ENCODE measurements at places on chromosomes 13 and 19.

GRCh38 chr13:113843864-113844556, 19.9 kb downstream of the GAS6 start:
- no peak for DNase-seq

DNA sequence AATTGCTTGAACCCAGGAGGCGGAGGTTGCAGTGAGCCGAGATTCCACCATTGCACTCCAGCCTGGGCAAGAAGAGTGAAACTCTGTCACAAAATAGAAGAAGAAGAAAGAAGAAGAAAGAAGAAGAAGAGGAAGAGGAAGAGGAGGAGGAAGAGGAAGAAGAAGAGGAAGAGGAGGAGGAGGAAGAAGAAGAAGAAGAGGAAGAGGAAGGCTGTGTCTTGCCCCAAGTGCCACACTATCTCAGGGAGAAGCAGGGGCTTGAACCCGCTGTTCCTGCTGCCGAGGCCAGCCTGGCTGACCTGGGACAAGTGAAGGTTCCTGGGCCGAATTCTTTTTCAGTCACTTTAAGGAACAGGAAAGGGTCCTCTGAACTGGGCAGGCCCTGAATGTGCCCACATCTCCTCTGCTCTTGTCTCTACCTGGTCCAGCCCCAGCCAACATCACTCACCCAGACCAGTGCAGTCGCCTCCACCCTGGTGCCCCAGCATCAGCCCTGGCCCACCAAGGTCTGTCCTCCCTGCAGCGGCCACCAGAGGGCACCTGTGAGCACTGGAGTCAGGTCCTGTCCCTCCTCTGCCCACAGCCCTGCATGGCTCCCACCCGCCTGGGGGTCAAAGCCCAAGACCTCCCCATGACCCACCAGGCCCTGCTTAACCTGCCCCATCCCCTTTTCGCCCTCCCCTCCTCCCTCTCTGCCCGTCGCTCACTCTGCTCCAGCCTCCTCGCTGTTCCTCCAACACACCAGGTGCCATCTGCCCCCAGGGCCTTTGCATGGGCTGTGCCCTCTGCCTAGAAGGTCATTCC, 20.0 kb downstream of the TICAM1 start:
- DNase-seq = no peak

GRCh38 chr19:27806471-27807070, 1406.4 kb downstream of the UQCRFS1 start:
- no peak for DNase-seq

- DNase-seq = no peak
Observed at GRCh38 chr13:113874579-113875428, 10.9 kb upstream of the GAS6 start.

DNA sequence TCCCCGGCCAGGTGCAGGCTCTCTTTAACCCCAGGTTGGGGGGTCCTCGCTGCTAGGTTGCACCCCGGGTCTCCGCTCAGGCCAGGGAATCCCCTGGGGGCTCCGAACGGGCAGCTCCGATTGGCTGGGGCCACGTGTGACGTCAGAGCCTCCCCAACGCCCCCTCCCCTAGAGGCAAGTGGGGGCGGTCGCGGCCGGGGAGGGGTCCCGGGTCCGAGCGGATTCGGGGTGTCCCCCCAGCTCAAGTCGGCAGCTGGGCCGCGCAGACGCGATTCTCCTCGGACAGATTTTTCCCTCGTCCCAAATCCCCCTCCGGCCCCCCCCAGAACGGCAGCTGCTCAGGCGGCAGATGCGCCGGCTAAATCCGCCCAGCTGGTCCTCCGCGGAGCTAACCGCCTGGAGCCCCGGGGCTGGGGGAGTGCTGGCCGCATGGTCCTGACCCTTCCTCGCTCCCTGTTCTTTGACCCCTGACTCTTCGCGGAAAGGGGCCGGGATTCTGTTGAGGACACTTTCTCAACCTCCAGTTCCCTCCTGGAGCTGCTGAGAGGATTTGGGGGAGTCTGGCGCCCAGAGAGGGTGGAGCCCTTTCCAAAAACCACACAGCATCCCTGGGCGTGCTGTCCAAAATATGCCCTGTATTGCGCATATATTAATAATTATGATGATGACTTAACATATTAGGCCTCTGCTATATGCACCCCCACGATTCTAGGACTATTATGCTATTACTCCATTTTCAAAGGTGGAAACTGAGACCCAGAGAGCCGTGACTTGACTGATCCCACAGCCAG, 25.4 kb upstream of the SEMA6B start:
- DNase-seq = no peak

- no peak for DNase-seq
Observed at GRCh38 chr13:25335856-25336255, 34.4 kb downstream of the NUP58 start.

DNA sequence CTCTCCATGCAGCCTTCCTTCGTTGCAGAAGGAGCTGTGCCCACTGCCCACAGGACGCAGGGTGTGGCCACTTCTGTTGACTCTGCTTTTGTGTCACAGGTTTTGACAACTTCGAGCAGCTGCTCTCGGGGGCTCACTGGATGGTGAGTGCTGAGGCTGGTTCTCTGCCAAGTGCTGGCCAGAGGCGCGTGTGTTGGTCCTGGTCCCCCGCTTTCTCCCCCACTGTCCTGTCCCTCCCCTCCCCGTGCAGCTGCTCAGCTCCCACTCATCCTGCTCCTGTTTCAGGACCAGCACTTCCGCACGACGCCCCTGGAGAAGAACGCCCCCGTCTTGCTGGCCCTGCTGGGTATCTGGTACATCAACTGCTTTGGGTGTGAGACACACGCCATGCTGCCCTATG, 10.6 kb upstream of the PDCD2L start:
- DNase-seq = no peak

DNA sequence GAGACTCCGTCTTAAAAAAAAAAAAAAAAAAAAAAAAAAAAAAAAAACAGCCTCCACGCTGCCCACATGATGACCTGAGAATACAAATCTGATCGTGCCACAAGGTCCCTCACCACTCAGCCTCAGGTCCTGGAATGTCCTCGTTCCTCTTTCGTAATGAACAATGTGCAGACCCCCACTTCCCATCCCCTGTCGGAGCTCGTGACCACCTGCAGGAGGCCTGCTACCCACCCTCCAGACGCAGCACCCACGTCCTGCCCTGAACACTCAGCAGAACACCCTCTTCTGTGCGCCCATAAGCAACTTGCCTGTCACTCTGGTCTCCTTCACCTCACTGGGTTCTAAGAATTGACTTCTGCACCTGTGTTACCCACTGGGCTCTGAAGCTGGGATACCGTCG, 166.4 kb downstream of the KATNAL1 start:
- DNase-seq = no peak

DNA sequence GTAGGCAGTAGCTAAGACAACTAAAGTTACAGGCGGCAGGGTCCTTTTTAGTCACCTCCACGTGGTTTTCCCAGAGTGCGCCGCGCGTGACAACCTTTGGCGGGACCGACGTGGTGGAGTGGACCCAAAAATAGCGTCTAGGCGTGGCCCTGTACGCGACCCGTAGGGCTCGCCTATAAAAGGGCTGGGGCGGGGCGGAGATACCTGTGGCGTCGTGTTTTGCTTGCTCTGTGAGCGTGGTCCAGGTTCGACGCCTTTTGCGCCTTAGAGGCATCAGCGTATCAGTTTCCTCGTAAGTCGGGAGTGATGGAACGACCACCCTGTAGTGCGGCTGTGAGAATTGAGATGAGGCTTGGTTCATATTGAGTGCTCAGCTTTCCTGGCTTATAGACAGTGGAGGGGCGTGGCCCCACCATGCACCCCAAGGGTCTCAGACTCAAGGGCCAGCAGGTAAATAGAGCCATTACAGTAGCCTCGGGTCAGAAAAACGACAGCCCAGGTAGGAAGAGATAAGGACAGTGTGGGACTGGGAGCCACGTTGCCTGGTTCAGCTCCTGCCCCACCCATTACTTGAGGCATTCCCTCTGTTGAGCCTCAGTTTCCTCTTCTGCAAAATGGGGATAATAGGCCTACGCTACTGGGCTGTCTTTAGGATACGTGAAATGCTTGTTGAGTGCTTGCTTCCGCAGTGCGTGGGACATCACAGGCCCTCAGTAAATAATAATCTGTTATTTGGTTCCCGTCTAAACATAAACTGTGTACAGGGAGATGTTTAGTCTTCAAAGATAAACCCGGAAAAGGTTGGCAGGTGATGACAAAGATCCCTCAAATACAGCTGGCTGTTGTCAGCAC, 693 bp upstream of the TMED1 start:
- no peak for DNase-seq

DNA sequence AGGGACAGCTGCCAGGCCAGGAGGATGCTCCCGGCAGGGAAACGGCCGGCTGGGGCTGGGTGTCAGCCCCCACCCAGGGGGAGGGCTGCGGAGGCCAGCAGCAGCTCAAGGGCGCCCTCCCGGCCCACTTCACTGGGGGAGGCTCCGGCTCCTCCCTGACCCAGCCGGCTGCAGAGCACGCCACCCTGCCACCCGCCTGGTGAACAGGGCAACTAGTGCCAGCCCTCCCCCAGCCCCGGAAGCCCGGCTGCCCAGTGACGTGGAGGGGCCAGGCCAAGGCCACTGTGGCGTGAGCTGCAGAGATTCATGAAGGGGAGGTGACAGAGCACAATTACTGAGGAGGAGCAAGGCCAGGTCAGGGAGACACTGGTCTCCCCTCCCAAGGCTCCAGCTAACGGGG, 14.7 kb downstream of the REXO1 start:
- DNase-seq = no peak

- DNase-seq = no peak
Observed at GRCh38 chr13:44230736-44231135, 142.9 kb upstream of the SERP2 start.

GRCh38 chr13:64993514-64994164, 2236.5 kb downstream of the PCDH9 start:
- peak; percentile 5 for DNase-seq

DNA sequence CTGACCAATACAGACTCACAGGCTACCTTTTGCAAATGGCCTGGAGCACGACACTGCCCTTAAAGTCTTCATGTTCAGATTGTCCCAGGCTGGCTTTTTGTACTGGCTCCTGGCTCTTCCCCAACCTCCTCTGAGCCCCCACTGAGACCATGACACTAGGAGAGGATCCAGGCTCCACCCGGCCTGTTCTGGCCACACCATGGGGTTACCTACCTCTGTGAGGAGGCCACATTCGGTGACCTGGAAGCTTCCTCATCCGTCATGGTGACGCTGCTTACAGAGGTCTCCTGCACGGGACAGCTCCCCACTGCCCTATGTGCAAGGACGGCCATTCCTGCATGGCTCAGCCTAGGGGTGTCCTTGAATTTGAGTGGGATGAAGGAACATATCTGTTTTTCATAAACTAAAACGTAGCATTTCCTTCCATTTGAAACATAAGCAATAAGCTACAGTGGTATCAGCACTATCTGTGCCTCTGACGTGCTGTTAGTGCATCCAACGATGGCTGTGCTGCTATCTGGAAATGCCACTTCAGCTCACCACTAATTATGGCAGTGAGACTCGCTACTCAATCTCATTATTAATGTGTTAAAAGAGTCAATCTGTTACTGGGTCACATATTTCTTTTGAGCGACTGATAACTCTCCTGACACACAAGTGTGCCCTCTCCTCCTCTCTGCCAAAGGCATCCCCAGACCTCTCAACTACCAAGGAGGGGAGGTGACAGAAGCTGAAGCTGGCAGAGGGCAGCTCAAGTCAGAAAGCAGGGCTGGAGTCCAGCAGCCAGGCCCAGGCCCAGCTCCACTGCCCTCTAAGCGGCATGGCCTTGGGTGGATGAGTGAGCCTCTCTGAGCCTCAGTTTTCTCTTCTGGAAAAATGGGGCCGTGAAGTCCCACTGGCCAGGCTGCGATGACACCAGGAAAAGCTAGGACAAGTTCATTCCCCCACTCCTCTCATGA, 29.6 kb downstream of the ELL start:
- no peak for DNase-seq

GRCh38 chr19:33667881-33668280, 46.1 kb downstream of the CHST8 start:
- DNase-seq = no peak

DNA sequence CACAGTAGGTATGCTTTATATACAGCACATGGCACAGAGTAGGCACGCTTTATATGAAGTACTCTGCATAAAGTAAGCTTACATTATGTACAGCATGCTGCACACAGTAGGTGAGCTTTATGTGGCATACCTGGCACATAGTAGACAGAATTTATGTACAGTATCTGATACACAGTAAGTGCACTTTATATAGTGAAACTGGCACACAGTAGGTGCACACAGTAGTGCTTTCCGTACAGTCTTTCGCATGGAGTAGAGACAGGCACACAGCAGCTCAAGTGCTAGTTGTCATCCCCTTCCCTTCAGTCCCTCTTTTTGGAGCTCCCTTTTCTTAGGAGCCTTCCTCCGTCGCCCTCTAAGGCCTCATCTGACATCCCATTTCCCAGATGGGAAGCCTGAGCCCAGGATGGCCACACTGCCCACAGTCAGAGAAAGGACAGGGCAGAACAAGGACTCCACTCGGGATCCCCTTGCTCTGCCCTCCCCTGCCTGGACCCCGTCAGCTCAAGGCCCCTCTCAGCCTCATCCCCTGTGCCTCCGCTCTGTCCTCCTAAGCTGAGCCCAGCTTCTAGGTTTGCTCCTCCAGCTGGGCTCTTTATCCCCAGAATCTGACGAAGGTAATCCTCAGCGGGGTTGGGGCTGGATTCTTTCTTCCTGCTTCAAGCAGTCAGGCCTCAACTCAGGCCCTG, 852 bp upstream of the CYP4F12 start:
- no peak for DNase-seq

- no peak for DNase-seq
Observed at GRCh38 chr19:46385636-46386035, 27.7 kb downstream of the CCDC8 start.

DNA sequence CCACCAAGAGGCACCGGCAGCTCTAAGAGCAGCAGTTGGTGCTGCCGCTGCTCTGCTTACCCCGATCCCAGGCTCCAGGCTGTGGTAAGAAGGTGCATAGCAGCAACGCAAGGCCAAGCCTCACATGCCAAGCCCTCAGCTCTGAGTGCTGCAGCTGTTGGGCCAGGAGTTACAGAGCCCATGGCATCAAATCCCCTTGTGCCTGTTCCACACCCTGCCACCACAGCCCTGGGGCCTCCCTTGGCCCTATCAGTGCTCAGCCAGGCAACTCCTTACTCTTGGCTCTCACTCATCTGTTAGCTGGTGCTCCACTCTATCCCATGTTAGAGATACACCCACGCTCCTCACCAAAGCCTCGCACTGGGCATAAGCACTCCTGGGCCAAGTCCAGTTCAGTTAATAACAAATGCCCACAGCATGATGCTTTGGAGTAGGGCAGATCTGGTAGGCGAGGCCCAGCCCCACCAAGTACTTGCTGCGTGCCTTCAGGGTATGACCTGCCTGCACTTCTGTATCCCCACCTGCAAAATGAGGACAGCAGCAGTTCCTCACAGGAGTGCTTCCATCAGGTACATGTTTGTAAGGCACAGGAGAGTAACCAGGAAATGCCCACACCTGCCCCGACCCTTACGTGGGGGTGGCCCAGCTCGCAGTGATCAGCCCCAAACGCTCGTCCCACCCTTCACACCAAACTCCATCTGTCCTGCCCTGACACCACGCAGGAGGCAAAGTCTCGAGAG, 16.2 kb downstream of the AKAP8L start:
- no peak for DNase-seq

GRCh38 chr13:75364131-75364713, 117.7 kb downstream of the TBC1D4 start:
- DNase-seq = no peak

All from GM12878 (cell line).